NCI-H510A (cell line): ENCODE measurements at places on chromosomes 4 and X.

- DNase-seq: no peak
Measured at GRCh38 chr4:114109776-114110175, 130.3 kb upstream of the ARSJ start.

DNA sequence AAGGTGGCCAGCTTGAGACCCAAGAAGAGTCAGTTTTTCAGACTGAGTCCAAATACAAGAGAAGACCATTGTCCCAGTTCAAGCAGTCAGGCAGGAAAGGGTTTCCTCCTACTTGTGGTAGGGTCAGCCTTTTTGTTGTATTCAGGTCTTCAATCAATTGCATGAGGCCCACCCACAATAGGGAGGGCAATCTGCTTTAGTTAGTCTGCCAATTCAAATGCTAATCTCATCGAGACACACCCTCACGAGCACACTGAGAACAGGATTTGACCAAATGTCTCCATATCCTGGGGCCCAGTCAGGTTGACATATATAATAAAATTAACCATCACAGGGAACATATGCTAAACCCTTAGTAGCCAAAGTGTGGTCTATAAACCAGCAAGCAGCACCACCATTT is 75.3 kb upstream of the FRMPD3 start:
- no peak for DNase-seq

DNA sequence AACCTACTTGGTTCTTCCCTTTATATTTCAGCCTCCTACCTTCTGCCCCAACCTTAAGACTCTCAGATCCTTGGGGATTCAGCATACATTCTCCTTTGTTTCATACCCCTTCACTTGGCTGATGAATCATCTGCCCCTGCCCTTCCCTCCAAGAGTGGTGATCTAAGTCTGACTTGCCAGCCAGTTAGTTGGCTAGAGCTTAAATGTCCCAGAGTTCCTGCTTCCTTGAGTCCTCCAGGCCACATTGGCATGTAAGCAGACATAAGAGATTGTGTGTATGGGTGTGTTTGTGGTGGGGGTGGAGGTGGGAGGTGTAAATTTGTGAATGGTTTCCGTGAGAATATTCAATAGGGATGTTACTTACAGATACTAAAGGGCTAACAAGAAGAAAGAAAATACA is 3.7 kb upstream of the TEX13D start:
- DNase-seq: no peak

DNA sequence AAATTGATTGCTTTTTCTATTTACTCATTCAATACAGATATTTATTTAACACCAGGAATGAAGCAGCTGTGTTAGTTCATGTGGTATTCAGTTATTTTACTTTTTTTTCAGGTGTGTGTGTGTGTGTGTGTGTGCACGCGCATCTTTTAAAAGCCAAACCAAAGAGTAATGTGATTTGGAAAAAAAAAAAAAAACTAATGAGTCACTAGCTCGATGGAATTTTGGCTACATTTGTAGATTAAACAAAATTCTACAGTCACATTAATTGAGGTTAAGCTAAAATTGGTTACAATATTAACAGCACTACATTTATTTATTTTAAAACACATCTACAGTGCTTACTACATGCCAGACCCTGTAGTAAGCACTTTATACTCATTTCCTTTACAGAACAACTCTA is 66.8 kb downstream of the HHIP start:
- no peak for DNase-seq

DNA sequence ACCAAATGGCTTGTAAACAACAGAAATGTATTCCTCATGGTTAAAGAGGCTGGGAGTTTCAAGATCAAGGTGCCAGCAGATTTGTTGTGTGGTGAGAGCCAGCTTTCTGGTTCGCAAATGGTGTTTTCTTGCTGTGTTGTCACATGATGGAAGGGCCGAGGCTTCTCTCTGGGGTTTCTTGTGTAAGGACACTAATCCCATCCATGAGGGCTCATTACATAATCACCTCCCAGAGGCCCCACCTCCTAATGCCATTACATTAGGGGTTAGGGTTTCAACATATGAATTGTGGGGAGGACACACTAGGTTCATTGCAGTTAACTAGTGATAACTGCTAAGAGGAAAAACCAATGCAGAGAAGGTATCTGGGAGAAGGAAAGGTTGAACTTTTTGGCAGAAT is 103.5 kb upstream of the ENPEP start:
- DNase-seq: no peak

GRCh38 chrX:2507196-2507595 is 6.4 kb upstream of the DHRSX start:
- no peak for DNase-seq

DNA sequence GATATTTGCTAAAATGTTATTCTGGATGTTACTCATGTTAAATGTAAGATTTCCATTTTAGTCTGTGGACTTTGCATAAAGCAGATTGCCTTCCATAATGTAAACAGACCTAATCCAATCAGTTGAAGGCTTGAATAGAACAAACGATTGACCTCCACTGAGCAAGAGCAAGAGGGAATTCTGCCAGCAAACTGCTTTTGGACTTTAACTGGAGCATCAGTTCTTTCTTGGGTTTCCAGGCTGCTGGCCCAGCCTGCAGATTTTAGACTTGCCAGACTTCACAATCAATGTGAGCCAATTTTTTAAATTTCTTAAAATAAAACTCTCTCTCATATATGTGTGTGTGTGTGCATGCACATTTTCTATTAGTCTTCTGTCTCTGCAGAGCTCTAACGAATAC is 1248.8 kb downstream of the ADGRL3 start:
- DNase-seq: no peak

DNA sequence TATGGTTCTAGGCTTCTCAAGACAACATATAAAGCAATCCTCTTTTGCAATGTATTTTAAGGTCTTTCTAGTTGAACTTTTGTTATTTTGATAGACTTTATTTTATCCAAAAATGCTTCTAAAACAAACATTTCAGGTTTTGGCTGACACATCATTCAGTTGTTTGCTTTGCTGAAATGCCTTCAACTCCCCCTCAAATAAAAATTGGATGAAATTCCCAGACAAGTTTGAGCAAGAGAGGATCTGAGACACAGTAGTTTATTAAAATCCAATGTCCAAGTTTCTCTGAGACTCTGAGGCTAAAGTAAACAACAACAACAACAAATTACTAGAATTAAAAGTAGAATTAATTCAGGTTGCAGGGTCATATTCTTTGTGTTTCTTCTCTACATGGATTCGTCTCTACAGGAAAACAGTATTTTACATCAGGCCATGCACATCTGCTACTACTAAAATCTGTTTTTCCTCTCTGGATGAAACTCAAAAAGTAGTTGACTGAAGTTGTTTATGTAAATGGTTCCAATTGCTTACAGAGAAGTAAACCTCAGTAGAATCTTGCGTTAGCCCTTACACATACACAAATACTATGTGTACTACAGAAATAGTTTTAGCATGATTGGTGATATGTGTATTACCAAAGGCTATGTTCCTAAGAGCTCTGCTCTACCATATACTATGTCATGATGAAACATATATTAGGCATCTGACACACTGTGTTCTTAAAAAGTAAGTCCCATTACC is 64.9 kb downstream of the PRSS12 start:
- no peak for DNase-seq
